DMS153 (cell line): ENCODE measurements at places on chromosomes 16 and 17.

DNA sequence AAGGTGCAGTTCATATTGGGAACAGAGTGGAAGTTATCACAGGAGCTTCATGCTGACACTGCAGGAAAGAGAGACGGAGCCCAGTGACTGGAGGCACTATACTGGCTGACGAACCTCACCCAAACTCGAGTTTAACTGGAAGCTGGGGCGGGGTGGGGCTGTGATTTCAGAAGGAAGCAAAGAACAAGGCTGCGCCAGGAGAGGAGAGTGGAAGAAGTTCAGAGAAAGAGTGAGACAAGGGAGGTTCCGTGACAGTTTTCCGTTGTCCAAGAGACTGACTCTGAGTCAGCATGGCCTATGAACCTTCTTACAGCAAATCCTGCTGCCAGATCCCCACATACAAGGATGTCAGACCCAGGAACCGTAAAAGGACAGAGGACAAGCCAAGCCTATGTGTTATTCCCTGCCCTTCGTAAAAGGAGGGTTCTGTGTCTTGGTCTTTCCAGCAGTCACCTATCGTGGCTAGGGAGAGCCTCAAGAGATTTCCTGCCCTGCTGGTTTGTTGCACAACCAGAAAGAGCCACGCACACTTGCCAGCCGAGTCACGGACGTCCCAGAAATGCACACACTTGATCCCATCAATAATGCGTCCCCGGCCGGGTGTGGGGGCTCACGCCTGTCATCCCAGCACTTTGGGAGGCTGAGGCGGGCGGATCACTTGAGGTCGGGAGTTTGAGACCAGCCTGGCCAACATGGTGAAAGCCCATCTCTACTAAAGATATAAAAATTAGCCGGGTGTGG is 5.1 kb downstream of the PITPNA start:
- DNase-seq: no peak

DNA sequence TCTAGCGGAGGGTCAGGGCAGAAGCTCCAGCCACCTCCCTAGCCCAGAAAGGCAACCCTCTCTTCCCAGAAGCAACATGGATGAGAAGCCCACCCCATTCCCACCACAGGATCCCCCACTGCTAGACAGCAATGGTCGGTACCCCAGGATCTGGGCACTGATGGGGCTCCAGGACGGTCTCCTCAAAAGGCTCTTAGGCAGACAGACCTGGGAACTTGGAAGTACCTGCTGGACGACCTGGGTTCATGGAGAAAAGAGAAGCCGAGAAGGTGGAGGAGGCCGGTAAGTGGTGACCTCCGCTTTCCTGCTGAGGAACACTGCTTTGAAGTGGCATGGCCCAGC is 96.6 kb downstream of the TBC1D16 start:
- DNase-seq: no peak

DNA sequence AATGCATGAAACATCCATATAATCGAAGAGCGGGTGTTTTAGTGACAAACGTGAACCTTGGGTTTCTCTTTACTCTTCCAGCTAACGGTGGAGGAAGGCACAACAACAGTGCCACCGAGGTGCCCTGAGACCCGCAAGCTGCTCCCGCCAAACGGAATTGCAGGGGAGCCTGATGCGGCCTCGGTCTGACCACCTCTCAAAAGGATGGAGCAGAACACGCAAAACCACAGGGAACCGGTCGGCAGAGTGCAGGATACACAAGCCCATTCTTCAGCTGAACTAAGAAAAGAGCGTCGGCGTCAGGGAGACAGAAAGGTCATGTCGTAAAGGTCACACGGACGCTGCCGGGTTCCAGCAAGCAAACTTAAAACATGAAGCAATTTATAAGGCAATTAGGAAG is 109.5 kb upstream of the ZNF750 start:
- DNase-seq: no peak

DNA sequence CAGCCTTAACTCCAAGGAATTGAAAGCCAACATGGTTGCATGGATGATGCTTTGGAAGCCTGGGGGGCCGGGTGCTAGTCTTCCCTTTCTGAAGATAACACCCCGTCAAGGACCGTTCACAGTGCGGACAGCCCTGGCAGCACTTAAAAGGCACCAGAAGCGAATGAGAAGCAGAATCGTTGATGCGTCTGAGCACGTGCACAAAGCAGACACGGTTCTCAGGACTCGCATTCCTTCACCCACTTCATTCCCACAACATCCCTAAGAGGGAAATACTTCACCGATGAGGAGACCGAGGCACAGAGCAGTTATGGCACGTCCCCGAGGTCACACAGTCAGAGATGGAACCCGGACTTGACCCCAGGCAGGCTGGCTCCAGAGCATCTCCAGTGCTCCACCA is 14.2 kb downstream of the TRPV1 start:
- no peak for DNase-seq

- DNase-seq: no peak
Observed at GRCh38 chr16:31273676-31274075, 13.9 kb downstream of the ITGAM start.

DNA sequence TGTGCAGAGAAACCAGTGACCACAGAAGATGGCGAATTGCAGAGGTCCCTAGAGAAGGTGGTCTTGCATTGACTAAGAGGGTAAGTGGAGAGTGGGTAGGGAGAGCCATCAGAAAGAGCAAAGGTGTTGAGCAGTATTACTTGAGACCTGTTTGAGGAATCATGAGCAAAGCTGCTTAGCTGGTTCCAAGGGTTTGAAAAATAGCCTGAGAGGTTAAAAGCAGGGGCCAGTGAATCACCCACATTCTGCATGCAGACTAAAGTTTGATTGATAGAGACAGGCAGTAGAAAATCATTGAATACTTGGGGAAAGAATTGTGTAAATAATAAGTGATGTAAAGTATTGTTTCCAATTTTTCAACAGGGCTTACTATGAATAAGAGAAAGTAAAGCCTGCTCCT is 34.0 kb upstream of the KCNJ16 start:
- DNase-seq: no peak

- DNase-seq: no peak
Observed at GRCh38 chr17:4872786-4873185, 26.6 kb upstream of the C17orf107 start.

GRCh38 chr16:12002447-12003006 is 26.0 kb downstream of the SNX29 start:
- DNase-seq: peak; percentile 86

DNA sequence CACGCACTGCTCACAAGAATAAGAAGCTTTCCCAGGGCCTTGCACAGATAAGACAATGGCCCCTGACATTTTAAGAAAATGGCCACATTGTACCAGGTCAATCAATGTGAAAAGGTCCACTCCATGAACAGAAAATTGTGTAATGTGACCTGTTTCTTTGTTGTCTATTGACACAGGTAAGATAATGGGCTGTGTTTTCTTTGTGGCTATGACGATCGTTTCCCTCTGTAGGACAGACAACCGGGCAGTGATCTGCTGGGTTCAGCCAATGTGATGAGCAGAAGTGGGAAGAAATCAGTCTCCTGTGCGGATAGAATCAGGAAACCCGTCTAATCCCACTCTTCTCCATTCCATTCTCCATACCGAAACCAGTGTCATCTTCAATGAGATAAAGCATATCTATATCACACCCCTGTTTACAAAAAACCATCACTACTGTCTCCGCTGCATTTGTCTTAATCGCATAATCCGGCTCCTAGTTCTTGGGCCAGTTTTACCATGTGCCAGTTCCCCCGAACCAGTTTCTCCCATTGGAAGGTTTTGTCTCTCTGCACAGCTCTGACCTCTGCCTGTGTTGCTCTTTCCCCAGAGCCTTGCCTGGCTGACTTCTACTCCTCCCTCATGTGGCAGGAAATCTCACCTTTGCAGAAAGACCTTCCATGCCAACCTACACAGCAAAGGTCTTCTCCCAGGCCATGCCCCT is 66.9 kb upstream of the ATF7IP2 start:
- peak; percentile 4 for DNase-seq

DNA sequence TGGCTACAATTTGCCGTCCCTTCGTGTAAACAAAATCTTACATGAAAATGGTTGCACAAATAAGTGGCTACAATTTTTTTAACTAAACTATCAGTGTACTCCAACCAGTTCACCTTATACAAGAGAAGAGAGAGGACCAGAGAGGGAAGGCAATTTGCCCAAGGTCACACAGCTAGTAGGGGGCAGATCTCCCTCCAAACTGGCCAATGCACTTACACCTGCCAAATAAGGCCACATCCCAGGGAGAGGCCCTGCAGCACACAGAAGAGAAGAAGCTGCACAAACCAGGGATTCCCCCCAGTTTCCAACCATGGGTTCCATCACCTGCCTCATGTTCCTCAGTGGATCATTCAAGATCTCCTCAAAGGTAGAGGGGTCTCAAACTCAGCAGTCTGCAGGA is 349.9 kb downstream of the SOX9 start:
- no peak for DNase-seq
